Type B pancreatic cell (in vitro differentiated cells): ENCODE measurements at places on chromosomes 7 and 10.
A peak's percentile ranks its signal among the peaks of the same experiment; 100 is the strongest.

- peak; percentile 73 for DNase-seq
Observed at GRCh38 chr7:108454674-108455550, 1.3 kb downstream of the NRCAM start.

DNA sequence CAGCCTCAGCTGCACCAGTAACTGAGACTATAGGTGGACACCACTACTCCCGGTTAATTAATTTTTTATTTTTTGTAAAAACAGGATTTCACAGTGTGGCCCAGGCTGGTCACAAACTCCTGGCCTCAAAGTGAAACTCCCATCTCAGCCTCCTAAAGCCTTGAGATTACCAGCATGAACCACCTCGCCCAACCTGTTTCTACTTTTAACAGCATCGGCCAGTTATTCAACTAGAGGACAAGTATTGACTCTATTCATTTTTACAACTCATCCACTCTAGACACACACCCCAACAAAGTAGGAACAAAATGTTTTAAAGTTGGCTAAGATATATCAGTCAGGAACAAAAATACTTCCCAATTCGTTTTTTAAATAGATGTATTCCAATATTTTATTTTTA lies 334.8 kb downstream of the PARD3 start:
- DNase-seq = no peak

- no peak for DNase-seq
Observed at GRCh38 chr10:17993361-17993760, 41.6 kb downstream of the SLC39A12 start.

GRCh38 chr10:59126261-59126660 lies 50.2 kb upstream of the PHYHIPL start:
- DNase-seq = no peak

DNA sequence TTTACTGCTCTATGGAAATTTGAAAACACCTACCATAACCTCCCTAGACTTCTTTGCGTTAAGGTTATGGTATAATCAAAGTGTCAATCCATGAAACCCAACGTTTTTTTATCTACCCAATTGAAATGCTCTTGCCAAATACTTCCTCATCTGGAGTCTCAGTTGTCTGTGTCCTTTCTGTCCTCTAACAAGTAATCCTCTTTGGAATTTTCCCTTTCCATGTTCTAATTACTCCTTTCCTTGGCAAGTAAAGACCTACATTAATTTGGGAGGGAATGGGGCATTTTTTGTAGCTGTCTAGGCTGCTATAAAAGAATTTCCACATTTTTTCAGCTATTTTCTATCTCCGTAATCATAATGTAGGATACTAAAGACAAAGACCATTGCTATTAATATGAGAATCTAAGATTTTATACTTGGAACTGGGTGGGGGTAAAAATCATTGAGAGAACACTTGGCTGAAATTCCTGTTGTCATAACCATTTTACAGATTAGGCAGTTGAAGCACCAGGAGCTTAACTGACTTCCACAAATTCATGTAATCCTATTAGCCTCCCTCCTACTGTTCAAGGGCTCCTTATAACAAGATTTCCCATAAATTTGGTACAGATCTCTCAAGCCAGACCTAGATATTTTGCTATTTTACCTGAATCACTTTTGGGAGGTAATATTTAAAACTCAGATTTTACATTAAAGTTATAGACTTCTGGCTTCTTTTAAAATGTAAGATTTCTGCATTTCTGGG lies 1307.6 kb downstream of the XPNPEP1 start:
- no peak for DNase-seq

- peak; percentile 86 for DNase-seq
Observed at GRCh38 chr7:76303202-76304147, 1.0 kb downstream of the HSPB1 start.

- no peak for DNase-seq
Observed at GRCh38 chr7:38177621-38178003, 433 bp upstream of the STARD3NL start.

- no peak for DNase-seq
Observed at GRCh38 chr10:26574783-26575182, 122.7 kb upstream of the PDSS1 start.

DNA sequence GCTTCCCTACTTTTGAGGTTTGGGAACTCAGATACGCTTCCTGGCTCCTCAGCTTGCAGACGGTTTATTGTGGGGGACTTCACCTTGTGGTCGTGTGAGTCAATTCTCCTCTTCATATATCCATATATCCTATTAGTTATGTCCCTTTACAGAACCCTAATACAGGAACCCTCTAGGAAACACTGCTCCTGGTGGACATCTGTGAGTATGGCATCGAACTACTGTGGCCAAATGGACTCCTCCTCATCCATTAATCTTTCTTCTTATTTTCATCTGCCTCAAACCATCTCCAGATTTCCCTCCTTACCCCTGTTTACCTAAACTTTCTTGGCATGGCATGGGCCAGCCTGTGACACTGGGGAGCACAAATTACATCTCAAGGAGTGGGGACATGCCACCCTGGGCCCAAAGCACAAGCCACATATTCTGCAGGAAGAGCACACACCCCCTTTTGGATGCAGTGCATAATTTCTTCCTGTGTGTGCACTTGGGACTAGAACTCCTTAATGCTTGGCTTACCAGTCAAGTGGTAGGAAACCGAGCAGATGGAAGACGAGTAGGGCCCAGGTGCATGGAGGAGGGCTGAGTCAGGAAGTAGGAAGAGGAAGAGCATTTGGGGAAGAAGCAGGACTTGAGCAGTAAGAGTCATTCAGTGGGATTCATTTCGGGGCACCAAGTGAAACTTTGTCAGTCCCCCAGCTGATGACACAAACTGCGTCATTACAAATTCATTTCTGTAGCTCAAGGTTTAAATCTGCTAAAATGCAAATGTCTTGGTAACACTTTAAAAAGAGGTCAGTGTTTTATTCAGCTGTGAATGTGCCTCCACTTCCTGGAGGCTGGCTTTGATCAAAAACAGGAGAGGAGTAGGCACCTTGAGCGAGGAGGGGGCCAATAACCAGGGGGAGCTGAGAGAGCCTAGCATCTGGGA lies 80.8 kb upstream of the PLXNA4 start:
- no peak for DNase-seq

DNA sequence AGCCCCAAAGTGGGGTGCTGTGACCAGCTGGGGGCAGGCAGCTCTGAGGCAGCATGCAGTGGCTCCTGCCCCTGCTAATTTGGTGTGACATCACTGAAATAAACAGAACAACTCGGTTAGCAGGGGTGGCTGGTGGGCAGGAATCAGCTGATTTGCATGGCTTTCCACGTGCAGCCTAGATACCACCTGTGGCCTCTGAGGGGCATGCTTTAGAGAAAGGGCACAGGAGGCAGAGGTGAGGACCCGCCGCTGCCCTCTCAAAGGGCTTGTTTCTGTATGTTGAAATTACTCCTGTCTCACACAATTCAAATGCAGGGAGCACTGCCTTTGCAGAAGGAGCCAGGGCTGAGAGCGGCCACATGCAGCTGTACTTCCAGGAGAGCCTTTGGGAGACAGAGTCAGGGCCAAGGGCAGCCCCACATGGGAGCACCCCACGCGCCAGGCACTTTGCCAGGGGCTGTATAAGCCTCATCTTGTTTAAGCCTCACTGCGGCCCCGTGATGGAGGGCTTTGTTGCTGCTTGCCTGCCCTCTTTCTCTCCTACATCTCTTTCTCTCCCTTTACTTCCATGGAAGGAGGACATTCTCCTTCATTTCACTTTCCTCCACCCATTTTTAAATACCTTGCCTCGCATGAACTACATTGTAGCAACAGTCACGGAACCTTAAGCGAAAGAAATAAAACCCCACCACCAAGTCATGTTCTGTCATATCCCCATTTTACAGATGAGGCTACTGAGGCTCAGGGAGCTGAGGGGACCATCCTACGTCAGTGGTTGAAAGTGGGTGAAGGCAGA lies 137.7 kb downstream of the ZMIZ1 start:
- DNase-seq = no peak

GRCh38 chr10:113007821-113008220 lies 57.8 kb downstream of the TCF7L2 start:
- DNase-seq = no peak

DNA sequence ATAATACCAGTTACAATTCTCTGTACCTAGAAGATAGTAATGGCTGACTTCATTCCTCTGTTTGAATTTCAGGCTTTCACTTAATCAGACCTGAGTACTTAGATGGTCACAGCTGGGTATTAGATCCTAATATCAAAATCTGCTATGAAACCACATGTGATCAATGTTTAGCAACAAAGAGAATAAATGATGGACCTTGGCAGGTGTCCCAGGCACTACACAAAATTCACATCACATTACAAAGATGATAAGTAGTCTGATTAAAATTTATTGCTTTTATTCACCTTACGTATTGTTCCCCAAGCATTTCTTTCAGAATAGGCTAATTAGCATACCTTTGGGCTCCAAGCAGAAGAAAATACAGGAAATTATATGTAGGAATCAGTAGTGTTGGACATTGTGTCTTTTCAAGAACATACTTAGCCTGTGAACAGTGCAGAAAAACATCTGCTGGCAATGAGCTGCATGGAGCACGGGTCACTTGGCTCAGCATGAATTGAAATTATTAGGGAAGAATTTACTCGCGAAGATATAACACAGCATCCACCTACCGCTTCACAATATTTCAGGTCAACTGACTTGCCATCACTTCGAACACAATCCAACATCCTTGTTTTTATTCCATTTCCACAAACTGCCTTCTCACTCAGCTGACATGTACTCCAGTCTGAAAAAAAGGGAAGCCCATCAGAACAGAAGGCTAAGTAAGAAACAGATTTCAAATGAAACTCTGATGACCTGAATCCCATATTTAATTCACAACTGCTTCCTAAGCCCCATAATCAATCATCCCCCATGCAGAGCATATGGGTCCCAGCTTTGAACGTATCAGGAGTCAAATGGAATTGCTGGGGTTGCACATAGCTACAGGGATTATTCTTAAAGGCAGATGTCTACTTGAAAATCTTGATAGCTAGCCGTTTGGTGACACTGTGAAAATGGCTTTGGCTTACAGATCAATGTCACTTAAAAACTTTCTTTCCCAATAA lies 421.0 kb downstream of the THSD7A start:
- no peak for DNase-seq

- no peak for DNase-seq
Observed at GRCh38 chr7:107938456-107939250, 47.7 kb downstream of the DLD start.

GRCh38 chr7:40623863-40624262 lies 489.1 kb downstream of the SUGCT start:
- no peak for DNase-seq

DNA sequence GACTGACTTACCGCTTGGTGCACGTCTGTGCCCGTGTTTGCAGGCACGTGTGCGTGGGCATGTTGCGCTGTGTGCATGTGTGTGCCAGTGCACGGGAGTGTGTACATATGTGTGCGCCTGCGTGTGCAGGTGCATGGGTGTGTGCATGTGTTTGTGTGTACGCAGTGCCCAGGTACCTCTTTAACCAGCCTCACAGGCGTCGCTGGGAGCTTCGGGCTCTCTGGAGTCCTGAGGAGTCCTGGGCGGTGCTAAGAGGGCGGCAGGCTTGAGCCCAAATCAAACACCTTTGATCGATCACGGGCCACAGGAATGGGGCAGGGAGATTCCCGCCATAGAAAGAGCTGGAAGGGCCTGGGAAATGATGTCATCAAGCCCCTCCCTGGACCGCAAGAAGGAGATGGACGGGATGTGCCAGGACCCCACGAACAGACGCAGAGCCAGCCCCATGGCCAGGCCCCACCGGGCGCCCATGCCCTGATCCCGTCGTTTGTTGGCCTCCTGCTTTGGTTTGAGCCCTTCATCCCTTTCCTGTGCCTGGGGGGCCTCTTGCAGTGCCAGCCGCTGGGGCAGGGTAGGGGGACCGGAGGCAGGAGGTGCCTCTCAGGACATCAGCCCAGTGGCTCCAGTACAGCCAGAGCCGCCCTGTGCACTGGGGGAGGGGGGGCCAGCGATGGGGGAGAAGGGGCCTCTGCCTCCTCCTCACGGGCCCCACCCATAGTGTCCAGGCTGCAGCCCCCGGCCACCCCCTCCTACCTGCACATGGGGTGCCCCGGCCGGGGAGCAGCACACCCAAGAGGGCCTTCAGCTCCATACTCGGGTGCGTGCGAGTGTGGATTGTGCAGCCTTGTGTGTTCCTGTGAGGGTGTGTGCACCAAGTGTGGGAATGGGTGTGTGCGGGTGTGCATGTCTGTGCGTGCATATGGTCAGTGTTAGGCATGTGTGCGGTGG lies 5.8 kb downstream of the KNDC1 start:
- no peak for DNase-seq

DNA sequence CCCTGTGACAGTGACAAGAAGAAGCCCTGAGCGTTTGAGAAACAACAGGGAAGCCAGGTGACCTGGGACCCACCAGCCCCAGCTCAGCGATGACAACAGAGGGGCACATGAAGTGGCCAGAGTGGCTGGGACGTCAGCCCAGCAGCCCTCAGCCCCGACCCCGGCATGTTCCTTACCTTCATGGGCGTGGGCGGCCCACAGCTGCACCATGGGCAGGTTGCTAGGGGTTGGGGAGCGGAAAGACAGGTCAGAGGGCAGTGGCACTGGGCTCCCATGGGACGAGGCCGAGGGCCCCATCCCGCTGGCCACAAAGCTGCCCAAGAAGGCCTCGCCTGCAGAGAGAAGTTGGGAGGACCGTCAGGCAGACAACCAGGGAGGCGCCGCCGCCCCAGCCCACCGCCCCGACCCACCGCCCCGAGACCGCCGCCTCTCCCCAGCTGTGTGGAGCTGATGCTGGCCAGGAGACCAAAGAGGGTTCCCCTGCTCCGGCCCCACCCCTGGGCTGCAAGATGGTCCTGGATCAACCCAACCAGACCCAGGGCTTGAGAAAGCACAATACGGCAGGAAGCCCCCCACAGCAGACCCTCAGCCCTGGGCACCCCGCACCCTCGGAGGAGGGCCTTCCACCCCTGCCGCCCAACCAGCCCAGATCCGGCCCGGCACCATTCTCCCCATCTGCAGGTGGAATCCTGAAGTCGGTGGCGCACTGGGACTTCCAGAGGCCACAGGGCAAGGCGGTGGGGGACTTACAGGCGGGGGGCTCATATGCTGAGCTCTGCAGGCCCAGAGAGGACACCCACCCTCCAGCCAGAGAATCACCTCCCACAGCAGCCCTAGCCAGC lies 29.1 kb downstream of the TNRC18 start:
- no peak for DNase-seq

DNA sequence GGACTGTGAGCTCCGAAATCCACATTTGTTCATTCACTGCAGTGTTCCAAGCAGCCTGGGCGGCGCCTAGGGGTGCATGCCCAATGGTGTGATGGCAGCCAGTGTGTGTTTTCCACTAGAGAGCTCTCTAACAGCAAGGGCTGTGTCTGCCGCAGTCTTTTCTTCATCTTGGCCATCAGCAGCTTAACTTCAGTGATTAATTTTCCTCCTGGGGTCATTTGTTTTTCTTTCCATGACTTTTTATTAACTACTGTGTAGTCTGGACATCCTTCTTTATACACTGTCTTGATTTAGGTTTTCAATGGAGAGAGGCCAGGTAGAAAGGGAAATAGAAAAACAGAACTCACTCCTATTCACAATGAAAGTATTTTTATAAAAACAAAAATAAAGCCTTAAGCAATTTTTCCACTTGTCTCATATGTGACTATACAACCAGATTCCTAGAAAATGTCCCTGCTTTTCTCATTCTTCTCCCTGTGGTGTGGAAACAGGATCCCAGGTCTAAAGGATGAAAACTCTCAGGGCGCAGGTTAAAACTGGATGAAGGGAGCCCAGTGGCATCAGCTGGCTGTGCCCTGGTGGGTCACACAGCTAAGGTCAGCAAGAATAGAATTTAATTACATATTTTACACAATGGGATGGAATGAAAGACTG lies 176.8 kb downstream of the PKD1L1 start:
- no peak for DNase-seq
